Lung (tissue), 17 donors: ENCODE measurements at places on chromosomes 5 and 9. TPM values are rescaled to one million over a fixed set of nuclear protein-coding genes. Genes with fewer than 3 reads are reported as not detected.

FLT4 gene
- 34.3 TPM for total RNA-seq

DNA sequence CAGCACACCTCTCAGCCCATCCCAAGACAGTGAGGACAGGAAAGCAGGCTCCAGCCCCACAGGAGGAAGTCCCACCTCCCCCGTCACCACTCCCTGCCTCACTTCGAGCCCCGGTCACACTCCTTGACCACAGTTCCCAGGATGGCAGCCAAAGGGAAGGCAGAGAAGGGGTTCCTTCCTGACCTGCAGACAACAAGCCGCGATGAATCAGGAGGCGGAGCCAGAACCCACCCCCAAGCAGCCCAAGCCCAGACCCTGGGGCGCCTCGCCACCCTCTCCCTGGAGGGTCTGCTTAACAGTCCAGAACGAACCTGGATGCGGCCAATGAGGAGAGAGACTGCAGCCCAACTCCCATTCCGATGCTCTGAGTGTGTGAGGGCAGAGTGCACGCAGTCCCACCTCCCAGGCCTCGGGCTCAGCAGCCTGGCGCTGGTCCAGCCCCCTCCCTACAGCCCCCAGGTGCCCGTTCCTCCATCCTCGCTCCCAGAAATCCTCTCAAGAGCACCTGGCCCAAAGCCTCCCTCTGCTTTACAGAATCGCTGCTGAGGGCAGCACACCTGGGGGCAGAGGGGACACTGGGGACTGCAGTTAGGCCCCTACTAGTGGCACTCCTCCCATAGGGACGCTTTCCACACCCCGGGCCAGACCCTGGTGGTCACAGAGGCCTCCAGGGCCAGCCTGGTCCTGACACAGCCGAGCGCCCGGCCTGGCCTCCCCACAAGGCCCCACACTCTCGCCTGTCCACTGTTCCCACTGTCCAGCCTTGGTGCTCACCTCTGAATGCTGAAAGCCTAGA lies 69.6 kb upstream of the LRRTM2 start:
- H3K36me3 ChIP-seq, result peaks cover 17% of the 10 kb centered on the region
- H3K4me3 ChIP-seq, result no peak overlapping the region
- H3K27ac ChIP-seq, result no peak overlapping the region
- peaks cover 7% of the 10 kb centered on the region for H3K4me1 ChIP-seq
- H3K27me3 ChIP-seq, result no peaks in the 10 kb centered on the region

CXCL14 gene
- 31.4 TPM for total RNA-seq

DNA sequence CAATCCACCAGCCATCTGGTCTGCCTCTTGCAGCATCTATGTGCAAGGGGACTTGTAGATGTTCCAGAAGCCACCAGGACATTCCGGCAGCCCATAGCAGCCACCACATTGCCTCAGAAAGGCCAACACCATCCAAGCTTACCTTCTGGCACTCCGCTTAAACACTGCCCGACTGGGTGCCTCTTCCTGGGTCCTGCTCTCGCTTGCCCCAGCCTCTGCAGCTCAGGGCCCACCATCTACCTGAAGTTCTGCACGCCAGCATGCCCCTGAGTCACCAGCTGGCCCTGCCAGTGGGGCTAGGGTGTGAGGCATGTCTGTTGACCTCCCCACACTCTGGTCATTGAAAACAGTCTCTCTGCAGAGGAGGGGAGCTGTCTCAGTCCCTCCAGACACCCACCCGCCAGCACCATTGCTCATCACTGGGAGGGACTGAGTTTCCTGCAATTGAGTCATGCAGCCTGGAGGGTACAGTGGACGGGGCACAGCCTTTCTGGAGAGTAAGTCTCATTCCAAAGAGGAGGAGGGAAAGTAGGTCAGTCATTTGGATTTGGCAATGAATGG lies 16.9 kb upstream of the COL5A1 start:
- peak; percentile 10 for DNase-seq
- H3K27me3 ChIP-seq, result no peaks in the 10 kb centered on the region
- H3K4me1 ChIP-seq, result peaks cover 4% of the 10 kb centered on the region
- H3K36me3 ChIP-seq, result no peaks in the 10 kb centered on the region
- no peak overlapping the region for H3K27ac ChIP-seq
- H3K4me3 ChIP-seq, result no peak overlapping the region

DNA sequence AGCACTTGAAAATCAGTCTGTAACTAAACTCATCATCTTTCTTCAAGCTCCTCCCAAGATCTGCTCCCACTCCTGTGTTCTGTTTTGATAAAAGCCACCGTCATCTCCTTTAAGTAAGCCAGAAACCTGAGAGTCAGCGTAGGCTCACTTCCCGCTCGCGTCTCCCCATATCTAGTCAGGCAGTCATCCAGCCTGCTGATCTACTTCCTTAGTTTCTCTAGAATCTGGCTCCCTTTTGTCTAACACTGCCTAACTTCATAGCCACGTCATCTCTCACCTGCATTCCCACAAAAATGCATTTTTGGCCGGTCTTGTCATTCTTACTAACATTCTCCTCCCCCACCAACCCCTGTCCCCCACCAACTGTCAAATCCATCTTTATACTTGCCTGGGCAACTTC lies 3.0 kb upstream of the TJP2 start:
- no peak overlapping the region for H3K4me3 ChIP-seq
- no peak overlapping the region for H3K27ac ChIP-seq
- DNase-seq, result no peak
- no peaks in the 10 kb centered on the region for H3K36me3 ChIP-seq

DNA sequence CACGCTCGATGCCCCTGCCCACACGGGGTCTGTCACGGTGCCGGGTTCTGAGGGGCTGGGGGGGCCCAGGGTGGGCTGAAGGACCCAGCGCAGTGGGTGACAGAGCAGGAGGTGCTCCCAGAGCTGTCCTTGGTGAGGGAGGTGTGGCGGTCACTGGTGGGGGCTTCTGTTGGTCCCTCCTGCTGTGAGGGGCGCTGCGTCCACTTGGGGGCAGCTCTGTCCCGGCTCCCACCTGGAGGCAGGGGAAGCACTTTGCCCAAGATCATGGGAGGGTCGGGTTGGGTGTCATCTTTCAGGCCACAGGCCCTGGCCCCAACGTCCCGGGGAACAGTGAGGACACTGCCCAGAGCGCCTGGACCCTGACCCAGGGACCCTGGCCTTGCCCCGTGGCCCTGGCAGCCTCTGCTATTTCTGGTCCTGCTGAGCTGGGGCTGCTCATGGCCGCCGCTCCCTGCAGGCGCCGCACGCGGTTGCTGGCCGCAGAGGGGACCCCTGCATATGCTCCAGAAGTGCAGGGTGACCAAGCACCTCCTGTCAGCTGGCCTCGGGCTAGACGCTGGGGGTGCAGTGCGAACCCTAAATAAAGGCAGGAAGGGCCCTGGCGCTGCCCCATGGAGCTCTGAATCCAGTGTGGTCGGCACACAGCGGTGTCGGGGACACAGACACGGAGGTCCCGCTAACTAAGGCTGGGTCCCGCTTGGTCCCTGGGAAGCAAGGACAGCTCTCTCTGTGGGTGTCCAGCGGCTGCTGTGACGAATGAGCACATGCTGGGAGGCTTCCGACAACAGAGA lies 11.6 kb upstream of the RNU6ATAC start:
- H3K4me1 ChIP-seq, result peaks cover 37% of the 10 kb centered on the region
- H3K36me3 ChIP-seq, result no peaks in the 10 kb centered on the region
- peak; percentile 54 for DNase-seq
- no peak overlapping the region for H3K27ac ChIP-seq

DNA sequence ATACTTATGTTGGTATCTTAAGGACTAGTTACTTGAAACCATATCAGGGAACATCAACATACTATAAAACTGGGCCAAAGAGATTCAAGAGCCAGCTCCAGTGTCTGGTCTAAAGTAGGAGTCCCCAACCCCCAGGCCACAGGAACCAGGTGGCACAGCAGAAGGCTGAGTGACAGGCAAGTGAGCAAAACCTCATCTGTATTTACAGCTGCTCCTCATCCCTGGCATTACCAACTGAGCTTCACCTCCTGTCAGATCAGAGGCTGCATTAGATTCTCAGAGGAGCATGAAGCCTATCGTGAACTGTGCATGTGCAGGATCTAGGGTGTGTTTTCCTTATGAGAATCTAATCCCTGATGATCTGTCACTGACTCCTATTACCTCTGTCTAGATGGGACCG lies 581.6 kb upstream of the CDH9 start:
- no peaks in the 10 kb centered on the region for H3K4me1 ChIP-seq
- no peak overlapping the region for H3K27ac ChIP-seq
- no peaks in the 10 kb centered on the region for H3K36me3 ChIP-seq
- H3K4me3 ChIP-seq, result no peak overlapping the region
- no peaks in the 10 kb centered on the region for H3K27me3 ChIP-seq

DNA sequence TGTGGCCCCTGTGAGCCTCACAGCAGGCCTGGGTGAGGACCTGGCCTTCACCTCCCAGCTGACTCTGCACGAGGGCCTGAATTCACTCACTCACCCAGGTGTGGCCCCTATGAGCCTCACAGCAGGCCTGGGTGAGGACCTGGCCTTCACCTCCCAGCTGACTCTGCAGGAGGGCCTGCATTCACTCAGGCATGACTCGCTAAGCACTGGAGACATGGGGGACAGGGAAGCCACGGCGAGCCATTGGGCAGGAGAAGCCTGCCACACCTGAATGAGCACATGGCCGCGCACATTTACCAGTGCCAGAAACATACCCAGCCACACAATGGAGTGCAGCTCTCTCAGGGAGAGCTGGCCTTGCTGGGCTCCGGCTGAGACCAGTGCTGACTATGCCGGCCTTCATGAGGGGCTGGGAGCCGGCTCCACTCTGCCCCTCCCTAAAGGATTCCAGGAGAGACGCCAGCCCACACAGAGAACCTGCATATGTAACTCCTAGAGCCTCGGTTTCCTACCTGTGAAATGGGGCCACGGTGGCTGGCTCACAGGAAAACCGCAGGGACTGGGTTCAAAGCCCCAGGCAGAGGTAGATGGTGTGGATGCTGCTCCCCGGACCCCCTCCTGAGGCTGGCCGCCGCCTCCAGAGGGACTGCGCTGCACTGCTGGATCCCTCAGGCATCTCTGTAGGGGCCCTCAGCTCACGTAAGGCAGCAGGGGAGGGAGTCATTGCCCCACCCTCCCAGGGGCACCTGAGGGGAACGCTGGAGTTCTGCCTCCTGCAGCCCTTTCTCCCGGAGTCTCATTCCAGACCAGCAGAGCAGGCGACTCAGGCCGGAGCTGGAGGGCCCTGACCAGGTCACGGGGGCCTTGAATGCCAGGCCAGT lies 7.2 kb downstream of the ADAMTS2 start:
- DNase-seq, result no peak
- H3K4me3 ChIP-seq, result no peak overlapping the region
- peaks cover 6% of the 10 kb centered on the region for H3K27me3 ChIP-seq

MYOT gene
- total RNA-seq, result 0.61 TPM

ZNF189 gene
- 34.1 TPM for total RNA-seq

- H3K36me3 ChIP-seq, result peaks cover 23% of the 10 kb centered on the region
- DNase-seq, result no peak
- H3K4me1 ChIP-seq, result peaks cover 13% of the 10 kb centered on the region
- H3K4me3 ChIP-seq, result no peak overlapping the region
Observed at GRCh38 chr5:151036556-151036955, 16.2 kb downstream of the GPX3 start.

PCDHGC4 gene
- total RNA-seq, result 8.7 TPM

GRCh38 chr9:89483592-89484474 lies 14.1 kb downstream of the SEMA4D start:
- no peak overlapping the region for H3K27ac ChIP-seq
- H3K36me3 ChIP-seq, result no peaks in the 10 kb centered on the region
- H3K4me3 ChIP-seq, result no peak overlapping the region
- no peaks in the 10 kb centered on the region for H3K27me3 ChIP-seq
- no peak for DNase-seq

DNA sequence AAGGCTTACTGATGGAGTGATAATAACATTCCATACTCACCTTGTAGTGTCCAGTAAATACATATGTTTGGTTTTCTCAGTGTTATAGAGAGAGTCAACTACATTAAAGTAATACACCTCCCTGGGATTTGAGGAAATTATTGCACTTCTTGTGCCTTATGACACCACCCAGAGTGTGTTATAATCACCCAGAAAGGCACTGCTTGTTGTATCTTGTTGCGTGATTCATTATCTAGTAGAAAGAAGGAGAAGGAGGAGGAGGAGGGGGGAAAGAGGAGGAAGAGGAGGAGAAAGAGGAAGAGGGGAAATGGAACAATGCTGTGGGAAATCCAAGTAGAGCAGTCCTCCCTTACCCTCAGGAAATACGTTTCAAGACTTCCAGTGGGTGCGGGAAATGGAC lies 661.8 kb upstream of the WWC1 start:
- H3K27me3 ChIP-seq, result no peaks in the 10 kb centered on the region
- DNase-seq, result no peak
- no peak overlapping the region for H3K27ac ChIP-seq
- peaks cover 14% of the 10 kb centered on the region for H3K4me1 ChIP-seq
- H3K4me3 ChIP-seq, result no peak overlapping the region
- no peaks in the 10 kb centered on the region for H3K36me3 ChIP-seq

CLIC3 gene
- total RNA-seq, result 115 TPM

- DNase-seq, result no peak
- no peak overlapping the region for H3K27ac ChIP-seq
- H3K4me3 ChIP-seq, result no peak overlapping the region
- H3K4me1 ChIP-seq, result peaks cover 6% of the 10 kb centered on the region
Observed at GRCh38 chr9:131633491-131634031, 88.2 kb downstream of the PRRT1B start.

CDC25C gene
- 0.25 TPM for total RNA-seq

- no peak for DNase-seq
- no peaks in the 10 kb centered on the region for H3K27me3 ChIP-seq
- H3K4me3 ChIP-seq, result no peak overlapping the region
- no peaks in the 10 kb centered on the region for H3K36me3 ChIP-seq
Observed at GRCh38 chr5:109701252-109701651, 11.5 kb downstream of the MAN2A1 start.

- no peak overlapping the region for H3K4me3 ChIP-seq
- no peaks in the 10 kb centered on the region for H3K36me3 ChIP-seq
- no peaks in the 10 kb centered on the region for H3K4me1 ChIP-seq
- no peak overlapping the region for H3K27ac ChIP-seq
- peak; percentile 71 for DNase-seq
Observed at GRCh38 chr5:133610489-133611356, 1.6 kb downstream of the FSTL4 start.

- H3K27me3 ChIP-seq, result no peaks in the 10 kb centered on the region
- DNase-seq, result no peak
- no peaks in the 10 kb centered on the region for H3K36me3 ChIP-seq
Observed at GRCh38 chr5:129173771-129174170, 79.2 kb downstream of the ISOC1 start.

EMB gene
- total RNA-seq, result 18.9 TPM

GRCh38 chr5:2751592-2752021 lies at the start of gene IRX2:
IRX2 (minus strand) TSS chr5:2751677; CDS start chr5:2751413, 264 bp downstream.
- H3K27me3 ChIP-seq, result peaks cover 64% of the 10 kb centered on the region
- DNase-seq, result peak; percentile 89
- peak within 1 kb of the TSS; percentile 58 for H3K4me3 ChIP-seq
- peaks cover 14% of the 10 kb centered on the region for H3K4me1 ChIP-seq
- H3K27ac ChIP-seq, result no peak within 1 kb of the TSS
- H3K36me3 ChIP-seq, result no peaks in the 10 kb centered on the region

- H3K27me3 ChIP-seq, result no peaks in the 10 kb centered on the region
- no peaks in the 10 kb centered on the region for H3K36me3 ChIP-seq
- peak; percentile 12 for DNase-seq
- peak overlapping the region; percentile 63 for H3K27ac ChIP-seq
- no peak overlapping the region for H3K4me3 ChIP-seq
- peaks cover 44% of the 10 kb centered on the region for H3K4me1 ChIP-seq
Observed at GRCh38 chr5:179266291-179267070, 78.8 kb downstream of the ADAMTS2 start.

GARIN3 gene
- total RNA-seq, result not detected

GPR151 gene
- not detected for total RNA-seq
